GM12891 (cell line): ENCODE measurements at places on chromosomes 6 and 20.

- no peak for DNase-seq
Measured at GRCh38 chr20:35077872-35078271, 14.7 kb downstream of the TRPC4AP start.

- DNase-seq = no peak
Measured at GRCh38 chr6:125067552-125067951, 86.0 kb upstream of the TPD52L1 start.

DNA sequence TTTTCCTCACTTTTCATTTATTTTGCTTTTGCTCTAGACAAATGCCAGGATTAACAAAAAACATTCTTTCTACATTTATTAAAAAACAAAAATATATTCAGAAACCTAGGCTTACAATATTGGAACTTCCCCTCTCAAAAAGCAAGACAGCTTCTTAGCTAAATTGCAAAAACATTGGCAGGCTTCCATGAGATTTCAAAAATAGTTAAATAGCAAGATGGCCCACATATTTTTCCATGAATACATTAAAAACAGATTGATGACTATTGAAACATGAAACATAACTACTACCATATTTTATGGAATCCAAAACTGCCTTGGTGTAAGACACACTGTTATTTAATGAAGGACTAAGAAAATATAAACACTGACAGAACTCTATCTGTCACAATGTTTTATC is 92.0 kb downstream of the LY86 start:
- no peak for DNase-seq

- no peak for DNase-seq
Measured at GRCh38 chr20:50380697-50381040, 129.5 kb upstream of the PTPN1 start.

DNA sequence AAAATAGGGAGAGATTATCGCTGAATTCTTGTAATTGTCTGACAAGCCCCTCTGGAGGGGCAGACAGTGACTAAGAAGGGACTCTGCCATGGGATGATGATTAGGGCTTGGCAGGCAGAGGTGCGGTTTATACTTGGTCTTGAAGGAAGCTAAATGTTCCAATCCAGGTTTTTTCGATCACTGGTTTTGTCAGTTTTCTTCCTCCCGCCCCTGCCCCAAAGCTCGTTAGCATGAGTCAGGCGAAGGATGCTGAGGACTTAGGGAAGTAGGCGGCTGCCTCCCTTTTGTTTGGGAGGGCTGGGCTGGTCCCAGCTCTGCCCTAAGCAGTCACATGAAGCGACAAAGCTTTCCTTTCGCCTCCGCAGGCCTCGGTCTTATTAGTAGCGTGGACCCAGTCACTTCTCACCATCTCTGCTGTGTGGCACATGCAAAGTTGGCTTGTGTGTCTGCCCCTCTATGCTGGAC is 314.2 kb downstream of the CDC5L start:
- DNase-seq = no peak

DNA sequence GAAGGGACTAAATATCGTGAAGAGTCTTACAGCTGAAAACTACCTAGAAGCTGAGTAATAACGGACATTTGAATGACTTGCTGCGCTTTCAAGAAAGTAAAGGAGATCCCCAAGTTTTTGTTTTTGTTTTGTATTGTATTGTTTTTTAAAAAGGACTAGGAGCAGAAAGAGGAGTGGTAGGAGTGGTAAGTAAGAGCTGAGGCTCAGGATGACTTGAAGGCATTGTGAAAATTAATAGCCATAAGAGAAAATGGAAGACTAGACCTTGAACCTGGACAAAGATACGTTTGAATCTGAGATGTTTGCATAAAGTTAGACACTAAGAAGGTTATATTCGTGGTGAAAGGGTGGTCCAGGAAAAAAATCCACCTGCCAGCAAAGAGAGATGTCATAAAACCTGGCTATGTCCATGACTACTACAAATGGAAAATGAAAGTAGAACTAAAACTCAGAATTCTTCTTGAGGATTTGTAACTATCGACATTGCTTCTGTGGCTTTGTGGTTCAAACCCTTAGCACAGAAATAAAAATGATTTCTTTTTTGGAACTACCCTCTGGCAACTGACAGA is 824.8 kb upstream of the FLRT3 start:
- DNase-seq = no peak

GRCh38 chr20:10578607-10579006 is 95.2 kb downstream of the JAG1 start:
- DNase-seq = no peak

DNA sequence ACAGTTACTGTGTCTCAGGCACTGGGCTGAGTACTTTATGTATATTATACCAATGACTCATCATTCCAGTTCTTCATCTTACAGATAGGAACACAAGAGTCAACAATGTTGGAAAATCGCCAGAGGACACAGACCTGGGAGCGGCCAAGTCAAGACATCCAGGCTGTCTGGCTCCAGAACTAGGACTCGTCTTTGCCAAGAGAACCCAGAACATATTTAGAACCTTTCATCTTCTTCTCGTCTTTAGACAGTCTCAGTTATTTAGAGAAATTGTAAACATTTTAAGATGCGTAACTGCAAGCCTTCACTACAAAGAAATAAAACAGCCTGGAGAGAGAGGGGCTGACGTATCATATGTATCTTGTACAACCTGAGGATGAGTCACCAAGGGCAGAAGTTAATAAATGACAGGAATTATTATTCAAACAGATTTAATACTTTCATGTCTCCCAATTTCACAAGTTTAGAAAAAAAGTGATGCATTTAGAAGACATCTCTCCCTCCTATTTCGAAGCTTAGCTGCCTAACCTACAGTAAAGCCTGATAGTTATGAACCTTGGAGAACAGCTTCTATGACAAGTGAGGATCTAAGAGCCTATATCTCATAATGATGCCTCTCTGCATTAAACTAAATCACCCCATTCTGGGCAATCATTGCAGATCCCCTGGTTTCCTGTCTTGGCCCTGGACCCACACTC is 43.4 kb downstream of the SLC22A3 start:
- no peak for DNase-seq

DNA sequence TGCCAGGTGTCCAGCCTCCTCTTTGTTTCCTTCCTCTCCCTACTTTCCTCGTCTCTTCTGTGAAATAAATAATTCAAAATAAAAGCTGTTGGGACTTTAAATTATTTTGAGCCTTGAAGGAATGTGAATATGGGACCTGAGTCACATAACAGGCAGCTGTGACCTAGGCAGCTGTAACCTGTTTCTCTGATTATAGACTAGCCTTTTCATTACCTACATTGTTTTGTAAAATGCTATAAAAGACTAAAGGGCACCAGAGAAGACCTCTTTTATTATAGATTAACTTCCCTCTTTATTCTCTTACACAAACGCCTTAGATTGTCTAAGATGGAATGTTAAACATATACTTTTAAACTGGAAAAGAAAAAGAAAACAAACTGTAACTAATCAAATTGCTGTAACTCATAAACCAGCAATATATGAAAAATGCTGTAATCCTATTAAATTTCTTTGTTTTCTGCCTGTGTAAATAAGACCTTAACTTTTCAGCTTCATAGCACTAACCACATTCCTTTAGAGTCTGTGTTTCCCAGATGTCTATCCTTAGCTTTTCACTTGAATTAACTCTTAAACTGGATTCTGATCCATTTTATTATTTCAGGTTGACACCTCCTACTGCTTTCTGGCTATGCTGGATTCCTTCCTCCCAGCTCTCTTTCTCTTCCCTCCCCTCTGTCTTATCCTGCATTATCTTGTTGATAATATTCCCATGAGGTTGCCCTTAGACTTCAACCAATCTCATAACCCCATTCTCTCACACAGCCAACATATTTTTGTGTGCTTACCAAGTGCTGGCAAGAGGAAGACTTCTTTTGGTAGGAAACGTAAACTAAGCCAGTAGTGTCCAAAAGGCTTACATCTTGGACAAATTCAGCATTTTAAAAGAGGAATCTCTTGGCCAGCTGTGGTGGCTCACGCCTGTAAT is 69.2 kb downstream of the TPD52L1 start:
- DNase-seq = no peak

- DNase-seq = no peak
Measured at GRCh38 chr6:14151773-14152172, 34.2 kb downstream of the CD83 start.

- no peak for DNase-seq
Measured at GRCh38 chr20:36367907-36368799, 62.0 kb downstream of the DLGAP4 start.

- DNase-seq = no peak
Measured at GRCh38 chr6:115582386-115582785, 478.3 kb downstream of the FRK start.

- DNase-seq = no peak
Measured at GRCh38 chr6:70686548-70687133, 19.0 kb downstream of the SMAP1 start.

DNA sequence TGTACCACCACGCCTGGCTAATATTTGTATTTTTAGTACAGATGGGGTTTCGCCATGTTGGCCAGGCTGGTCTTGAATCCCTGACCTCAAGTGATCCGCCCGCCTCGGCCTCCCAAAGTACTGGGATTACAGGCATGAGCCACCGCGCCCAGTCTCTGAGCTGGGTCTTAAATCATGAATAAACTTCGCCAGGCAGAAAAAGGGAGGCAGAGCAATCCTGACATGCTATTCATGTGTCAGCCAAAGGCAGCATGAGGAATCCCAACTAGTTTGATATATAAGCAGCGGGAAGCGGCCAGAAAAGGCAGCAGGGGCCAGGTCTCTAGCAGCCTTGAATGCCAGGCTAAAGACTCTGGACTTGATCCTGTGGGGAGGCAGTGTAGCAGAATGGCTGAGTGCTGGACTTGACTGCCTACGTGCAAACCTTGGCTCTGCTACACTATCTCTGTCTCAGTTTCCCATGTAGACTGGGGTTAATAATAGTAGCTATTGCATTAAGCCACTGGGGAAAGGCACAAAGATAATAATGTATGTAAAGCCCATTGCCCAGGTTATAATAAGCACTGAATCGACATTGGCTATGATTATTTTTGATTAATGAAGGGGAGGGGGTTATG is 1.8 kb downstream of the PROCR start:
- no peak for DNase-seq

- no peak for DNase-seq
Measured at GRCh38 chr6:157561929-157562810, 181.2 kb downstream of the ZDHHC14 start.

GRCh38 chr6:166950443-166950821 is 5.9 kb downstream of the RNASET2 start:
- DNase-seq = no peak

- DNase-seq = no peak
Measured at GRCh38 chr20:35762461-35762860, 9.4 kb upstream of the PHF20 start.

DNA sequence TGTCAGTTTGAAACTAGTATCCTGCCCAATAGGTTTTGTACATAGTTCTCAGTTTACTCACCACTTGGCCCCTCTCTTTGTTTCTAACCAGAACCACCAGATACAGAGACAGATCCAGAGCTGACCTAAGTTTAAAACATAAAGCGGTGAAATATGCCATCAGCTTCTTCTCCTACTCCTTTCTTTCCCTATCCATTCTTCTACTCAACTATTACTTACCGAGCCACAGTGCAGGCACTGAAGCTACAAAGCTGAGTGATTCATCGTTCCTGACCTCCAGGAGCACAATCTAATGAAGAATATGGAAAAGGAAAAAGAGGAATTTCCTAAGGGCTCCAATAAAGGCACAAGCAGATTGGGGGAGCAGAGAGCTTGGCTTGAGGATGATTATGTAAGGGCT is 286.0 kb downstream of the FOXC1 start:
- DNase-seq = no peak

- DNase-seq = no peak
Measured at GRCh38 chr20:11103866-11104265, 430.1 kb upstream of the JAG1 start.

- no peak for DNase-seq
Measured at GRCh38 chr6:9205645-9206044, 770.3 kb upstream of the SLC35B3 start.
